Islet precursor cell (in vitro differentiated cells): ENCODE measurements at places on chromosomes 6 and 20.

GRCh38 chr20:49999329-49999728 lies 16.5 kb downstream of the SNAI1 start:
- DNase-seq, result no peak

GRCh38 chr6:104896914-104897313 lies 37.2 kb upstream of the HACE1 start:
- DNase-seq, result no peak

GRCh38 chr6:110769923-110770322 lies 45.3 kb downstream of the CDK19 start:
- no peak for DNase-seq

DNA sequence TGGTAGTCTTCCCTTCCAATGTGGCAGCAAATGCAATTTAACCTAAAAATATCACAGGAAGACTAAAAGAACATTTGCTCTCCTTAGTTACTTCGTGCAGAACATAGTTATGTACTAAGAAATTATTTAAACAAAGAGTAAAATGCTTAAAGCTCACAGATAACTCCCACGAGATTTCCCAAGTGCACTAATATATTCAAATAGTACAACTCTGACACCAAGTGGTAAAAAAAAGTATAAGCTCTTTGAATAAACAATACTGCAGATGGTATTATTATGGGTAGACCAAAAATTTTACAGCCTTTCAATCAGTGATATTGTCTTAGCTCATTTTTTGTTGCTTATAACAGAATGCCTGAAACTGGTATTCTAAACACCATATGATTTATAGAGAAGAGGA lies 52.8 kb upstream of the FILIP1 start:
- DNase-seq, result no peak

DNA sequence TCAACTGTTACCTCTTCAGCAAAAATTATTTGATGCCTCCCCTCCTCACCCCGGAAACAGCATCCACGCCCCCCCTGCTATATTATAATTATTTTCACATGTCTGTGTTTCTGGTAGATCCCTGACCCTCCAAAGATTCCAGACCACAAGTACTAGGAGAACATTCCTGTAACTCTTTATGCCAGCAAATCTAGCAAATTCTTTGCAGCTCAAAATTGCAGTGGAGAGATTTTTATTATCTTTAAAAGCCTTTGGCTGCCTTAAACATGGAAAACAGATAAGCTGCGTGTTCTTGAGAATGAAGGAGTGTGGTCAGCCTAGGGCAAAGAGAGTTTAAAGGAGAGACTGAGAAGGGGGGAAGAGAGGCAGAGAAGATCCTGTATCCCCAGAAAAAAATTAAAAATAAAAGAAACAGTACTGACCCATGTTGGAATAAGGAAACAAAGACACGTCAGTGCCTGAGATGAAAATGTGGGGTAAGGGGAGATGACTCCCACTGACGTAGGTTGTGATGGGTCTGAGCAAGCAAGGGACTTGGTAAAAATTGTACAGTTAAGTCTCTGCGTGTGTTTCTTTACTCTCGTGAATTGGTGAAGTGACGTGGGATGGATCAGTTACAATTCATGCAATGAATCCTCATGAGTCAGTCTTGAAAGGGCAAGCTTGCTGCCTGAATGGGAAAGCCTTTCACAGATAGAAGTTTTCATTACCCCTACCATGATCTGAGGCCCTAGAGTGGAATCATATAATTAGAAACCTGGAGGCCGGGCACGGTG lies 8.3 kb downstream of the ID4 start:
- no peak for DNase-seq

DNA sequence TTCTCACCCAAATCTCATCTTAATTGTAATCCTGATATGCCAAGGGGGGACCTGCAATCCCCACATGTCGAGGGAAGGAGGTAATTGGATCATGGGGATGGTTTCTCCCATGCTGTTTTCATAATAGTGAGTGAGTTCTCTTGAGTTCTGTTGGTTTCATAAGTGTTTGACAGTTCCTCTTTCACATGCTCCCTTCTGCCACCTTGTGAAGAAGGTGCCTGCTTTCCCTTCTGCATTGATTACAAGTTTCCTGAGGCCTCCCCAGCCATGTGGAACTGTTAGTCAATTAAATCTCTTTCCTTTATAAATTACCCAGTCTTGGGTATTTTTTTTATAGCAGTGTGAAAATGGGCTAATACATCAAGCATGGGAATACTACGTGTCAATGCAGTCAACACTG lies 925.0 kb upstream of the MAN1A1 start:
- DNase-seq, result no peak

DNA sequence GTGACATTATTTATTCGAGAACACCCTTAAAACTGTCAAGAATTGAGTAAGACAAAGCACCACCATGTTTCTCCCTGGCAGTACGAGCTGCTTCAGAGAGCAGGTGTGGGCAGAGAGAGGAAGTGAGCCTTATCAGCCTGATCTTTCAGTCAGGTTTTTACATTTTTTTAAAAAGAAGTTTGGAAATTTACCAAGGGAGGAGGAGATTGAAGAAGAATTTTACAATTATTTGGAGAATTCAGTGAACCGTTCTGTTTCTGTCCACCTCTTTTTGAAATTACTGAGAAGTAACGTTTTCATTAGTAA lies 75.5 kb downstream of the ZDHHC14 start:
- no peak for DNase-seq

GRCh38 chr6:6659600-6660327 lies 71.2 kb downstream of the LY86 start:
- no peak for DNase-seq
